A172 (cell line): ENCODE measurements at places on chromosomes 12 and 14. TPM values are rescaled to one million over a fixed set of nuclear protein-coding genes. Genes with fewer than 3 reads are reported as not detected.

- DNase-seq, result no peak
Measured at GRCh38 chr12:112711026-112711425, 80.5 kb upstream of the RPH3A start.

The AQP2 gene
- not detected in 2 replicates for total RNA-seq

The CELA1 gene
- not detected in 2 replicates for total RNA-seq

The ST8SIA1 gene
- total RNA-seq, result 0.34 TPM in 1 of 2 replicates, not detected in the other

- DNase-seq, result no peak
Measured at GRCh38 chr12:119949145-119949544, 39.9 kb upstream of the BICDL1 start.

The CABP1 gene
- 0.83 TPM in 1 of 2 replicates, not detected in the other for total RNA-seq

GRCh38 chr14:24873551-24873950 is 176.4 kb downstream of the STXBP6 start:
- DNase-seq, result no peak

The PLCZ1 gene
- 0.07 TPM in 1 of 2 replicates, not detected in the other for total RNA-seq

The RDH16 gene
- not detected in 2 replicates for total RNA-seq
